Vein endothelial cell (primary cell): ENCODE measurements at places on chromosomes 4 and X. TPM values are rescaled to one million over a fixed set of nuclear protein-coding genes. Genes with fewer than 3 reads are reported as not detected.

The BMPR1B gene
- 2.6 and 3.2 TPM in 2 replicates for total RNA-seq

The STS gene
- total RNA-seq = 5.2 and 6.8 TPM in 2 replicates

The CHRDL1 gene
- total RNA-seq = not detected in 2 replicates

The TGIF2LX gene
- not detected in 2 replicates for total RNA-seq

The TTC29 gene
- 0.19 TPM in 1 of 2 replicates, not detected in the other for total RNA-seq

The SMARCA1 gene
- total RNA-seq = 28.3 and 31.7 TPM in 2 replicates

The RBM47 gene
- total RNA-seq = 0.10 TPM in 1 of 2 replicates, not detected in the other

The PCDH19 gene
- 1.6 and 2.0 TPM in 2 replicates for total RNA-seq

The ACE2 gene
- not detected in 2 replicates for total RNA-seq

The IL15 gene
- total RNA-seq = 0.65 and 1.4 TPM in 2 replicates

The FAAH2 gene
- 0.33 and 0.96 TPM in 2 replicates for total RNA-seq

The TAF7L gene
- 0.33 and 0.38 TPM in 2 replicates for total RNA-seq

The NALF2 gene
- total RNA-seq = 0.10 TPM in 1 of 2 replicates, not detected in the other

The C4orf51 gene
- not detected in 2 replicates for total RNA-seq

The HPGD gene
- total RNA-seq = not detected in 2 replicates

The CENPU gene
- 17.0 and 25.9 TPM in 2 replicates for total RNA-seq

The MRFAP1 gene
- total RNA-seq = 113 and 114 TPM in 2 replicates

The ZCCHC18 gene
- total RNA-seq = 1.3 and 2.7 TPM in 2 replicates

The TLR1 gene
- 4.6 and 9.8 TPM in 2 replicates for total RNA-seq

The TMEM35A gene
- total RNA-seq = 1.8 and 2.9 TPM in 2 replicates

The KIF4A gene
- total RNA-seq = 7.5 and 15.8 TPM in 2 replicates

The SPANXB1 gene
- not detected in 2 replicates for total RNA-seq

The CORIN gene
- 0.33 TPM in 1 of 2 replicates, not detected in the other for total RNA-seq

The HPGDS gene
- total RNA-seq = not detected in 2 replicates

The PHKA2 gene
- 8.5 and 10.0 TPM in 2 replicates for total RNA-seq

The HSD17B13 gene
- under 0.01 TPM in 1 of 2 replicates, not detected in the other for total RNA-seq

The MSX1 gene
- 4.2 and 5.4 TPM in 2 replicates for total RNA-seq

The LRAT gene
- not detected in 2 replicates for total RNA-seq

The GYG2 gene
- total RNA-seq = under 0.01 TPM in 1 of 2 replicates, not detected in the other

The ANXA10 gene
- not detected in 2 replicates for total RNA-seq

The HSFX2 gene
- not detected in 2 replicates for total RNA-seq

The PPP2R2C gene
- total RNA-seq = 0.10 and 0.33 TPM in 2 replicates

The SATL1 gene
- total RNA-seq = not detected in 2 replicates
